Cortex of kidney (tissue), 1 donor: ENCODE measurements at places on chromosomes 3 and 15.

DNA sequence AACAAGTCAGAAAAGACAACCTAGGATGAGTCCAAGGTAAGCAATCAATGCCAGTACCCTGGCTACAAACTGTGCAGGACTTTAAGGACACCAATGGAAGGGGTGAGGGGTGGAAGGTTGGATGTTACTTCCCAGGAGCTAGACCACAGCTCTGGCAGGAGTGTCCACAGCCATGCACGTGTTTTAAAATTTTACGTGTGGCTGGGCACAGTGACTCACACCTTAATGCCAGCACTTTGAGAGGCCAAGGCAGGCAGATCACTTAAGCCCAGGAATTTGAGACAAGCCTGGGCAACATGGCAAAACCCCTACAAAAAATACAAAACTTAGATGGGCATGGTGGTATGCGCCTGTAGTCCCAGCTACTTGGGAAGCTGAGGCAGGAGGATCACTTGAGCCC, 14.7 kb upstream of the HDC start:
- no peak for DNase-seq

DNA sequence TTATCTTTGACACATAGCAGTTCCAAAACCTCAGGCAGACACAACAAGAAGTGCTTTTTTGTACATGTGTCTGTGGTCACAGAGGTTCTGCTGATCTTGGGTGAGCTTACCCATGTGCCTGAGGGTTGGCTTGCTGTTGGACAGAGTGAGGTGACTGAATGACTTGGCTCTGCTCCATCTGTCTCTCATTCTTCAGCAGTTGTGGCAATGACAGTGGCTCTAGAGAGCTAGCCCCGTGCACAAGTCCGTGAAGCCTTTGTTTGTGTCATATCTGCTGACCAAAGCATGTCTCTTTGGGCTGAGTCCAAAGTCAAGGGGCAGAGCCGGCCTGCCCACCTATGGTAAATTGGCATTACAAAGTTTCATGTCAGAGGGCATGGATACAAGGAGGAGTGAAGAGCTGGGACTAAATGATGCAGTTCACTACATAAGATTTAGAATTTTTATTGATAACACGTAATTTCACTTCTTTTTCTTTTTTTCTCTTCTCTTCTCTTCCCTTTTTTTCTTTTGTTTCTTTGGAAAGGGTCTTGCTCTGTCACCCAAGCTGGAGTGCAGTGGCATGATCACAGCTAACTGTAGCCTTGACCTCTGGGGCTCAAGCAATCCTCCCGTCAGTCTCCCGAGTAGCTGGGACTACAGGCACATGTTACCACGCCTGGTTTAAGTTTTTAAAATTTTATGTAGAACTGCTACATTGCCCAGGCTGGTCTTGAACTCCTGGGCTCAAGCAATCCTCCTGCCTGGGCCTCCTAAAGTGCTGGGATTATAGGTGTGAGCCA, 77.9 kb downstream of the ITPR1 start:
- no peak for DNase-seq

DNA sequence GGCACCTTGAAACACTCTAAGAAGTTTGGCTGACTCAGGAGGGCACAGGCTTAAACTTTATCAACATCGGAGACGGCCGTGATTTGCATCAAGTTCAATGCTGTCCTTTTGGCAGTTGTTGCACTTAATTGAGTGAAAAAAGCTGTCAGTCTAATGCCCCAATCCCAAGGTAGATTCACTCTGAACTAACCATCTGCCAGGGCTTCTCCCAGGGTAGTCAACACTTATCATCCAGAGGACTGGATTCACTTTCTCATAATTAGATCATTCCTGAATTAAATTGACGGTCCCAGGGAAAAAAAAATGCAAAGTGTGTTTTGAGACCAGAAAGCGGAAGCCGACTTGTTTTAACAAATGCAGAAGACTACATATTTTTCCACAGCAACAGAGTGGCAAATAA, 28.5 kb downstream of the RORA start:
- no peak for DNase-seq

GRCh38 chr15:37339437-37339836, 239.1 kb upstream of the MEIS2 start:
- DNase-seq: no peak

GRCh38 chr3:194176274-194176991, 40.5 kb downstream of the HES1 start:
- DNase-seq: no peak

DNA sequence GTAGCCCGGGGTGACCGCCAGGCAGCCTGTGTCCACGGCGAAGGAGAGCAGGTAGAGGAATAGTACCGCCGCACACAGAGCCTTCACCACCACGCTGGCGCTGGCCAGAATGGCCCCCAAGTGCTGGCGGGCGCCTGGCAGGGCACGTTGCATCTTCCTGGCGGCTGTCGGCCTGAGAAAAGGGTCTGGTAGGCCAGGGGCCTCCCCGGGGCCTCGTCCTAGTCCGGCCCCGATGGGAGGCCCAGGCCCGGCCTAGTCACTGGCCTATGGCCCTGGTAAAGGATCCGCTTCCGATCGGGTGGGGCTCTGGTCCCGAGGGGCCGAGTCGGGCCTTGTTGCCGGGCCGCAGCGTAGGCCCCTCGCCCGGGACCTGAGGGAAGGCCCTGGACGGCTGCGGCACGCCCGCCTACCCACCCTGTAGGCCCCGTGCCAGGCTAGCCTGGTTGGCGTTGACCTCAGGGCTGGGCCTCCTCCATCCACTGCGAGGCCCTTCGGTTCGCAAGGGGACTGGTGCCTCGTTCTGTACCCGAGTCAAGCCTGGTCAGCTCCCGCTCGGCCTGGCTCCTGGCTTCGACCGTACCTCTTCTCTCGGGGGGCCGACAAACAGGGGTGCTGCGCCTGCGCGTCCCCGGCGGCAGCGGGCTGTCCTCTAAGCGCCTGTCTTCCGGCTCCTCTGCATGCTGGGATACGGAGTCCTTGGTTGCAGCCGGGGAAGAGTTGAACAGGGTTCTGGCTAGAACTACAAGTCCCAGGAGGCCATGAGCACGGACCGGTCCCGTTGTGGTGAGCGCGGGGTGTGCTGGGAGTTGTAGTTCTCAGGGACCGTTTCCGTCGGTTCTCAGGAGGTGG, at the start of gene TMEM115:
TSS of gene TMEM115 (minus strand) at position 611 of the 849 bp plus-strand sequence. CDS start at position 153, 458 bp downstream.
- DNase-seq: peak; percentile 46

GRCh38 chr3:16551342-16551976, 38.0 kb upstream of the RFTN1 start:
- DNase-seq: no peak
